ENCODE measurements at places on chromosomes 6 and 20. TPM values are rescaled to one million over a fixed set of nuclear protein-coding genes. Genes with fewer than 3 reads are reported as not detected.

Gene HELZ2
- 19.9 TPM for total RNA-seq

Gene BEND3
- total RNA-seq = 2.1 TPM

Gene FRS3
- total RNA-seq = 5.3 TPM

Gene NTSR1
- 0.10 TPM for total RNA-seq

Gene HMGCLL1
- not detected for total RNA-seq

Gene SH3BGRL2
- 0.25 TPM for total RNA-seq

Gene CLVS2
- total RNA-seq = not detected

Gene STX7
- total RNA-seq = 17.9 TPM

Gene PHACTR3
- total RNA-seq = not detected

Gene TTBK1
- total RNA-seq = 0.03 TPM

Gene VAPB
- total RNA-seq = 30.6 TPM

Gene PPP1R3G
- 0.15 TPM for total RNA-seq

Gene SNPH
- 9.4 TPM for total RNA-seq
